AG09309 (cell line): ENCODE measurements at places on chromosomes 16 and 17.

GRCh38 chr17:49369760-49370159 is 7.7 kb upstream of the ZNF652 start:
- no peak for DNase-seq

- DNase-seq: no peak
Measured at GRCh38 chr16:31090540-31090939, 1.8 kb upstream of the PRSS53 start.

DNA sequence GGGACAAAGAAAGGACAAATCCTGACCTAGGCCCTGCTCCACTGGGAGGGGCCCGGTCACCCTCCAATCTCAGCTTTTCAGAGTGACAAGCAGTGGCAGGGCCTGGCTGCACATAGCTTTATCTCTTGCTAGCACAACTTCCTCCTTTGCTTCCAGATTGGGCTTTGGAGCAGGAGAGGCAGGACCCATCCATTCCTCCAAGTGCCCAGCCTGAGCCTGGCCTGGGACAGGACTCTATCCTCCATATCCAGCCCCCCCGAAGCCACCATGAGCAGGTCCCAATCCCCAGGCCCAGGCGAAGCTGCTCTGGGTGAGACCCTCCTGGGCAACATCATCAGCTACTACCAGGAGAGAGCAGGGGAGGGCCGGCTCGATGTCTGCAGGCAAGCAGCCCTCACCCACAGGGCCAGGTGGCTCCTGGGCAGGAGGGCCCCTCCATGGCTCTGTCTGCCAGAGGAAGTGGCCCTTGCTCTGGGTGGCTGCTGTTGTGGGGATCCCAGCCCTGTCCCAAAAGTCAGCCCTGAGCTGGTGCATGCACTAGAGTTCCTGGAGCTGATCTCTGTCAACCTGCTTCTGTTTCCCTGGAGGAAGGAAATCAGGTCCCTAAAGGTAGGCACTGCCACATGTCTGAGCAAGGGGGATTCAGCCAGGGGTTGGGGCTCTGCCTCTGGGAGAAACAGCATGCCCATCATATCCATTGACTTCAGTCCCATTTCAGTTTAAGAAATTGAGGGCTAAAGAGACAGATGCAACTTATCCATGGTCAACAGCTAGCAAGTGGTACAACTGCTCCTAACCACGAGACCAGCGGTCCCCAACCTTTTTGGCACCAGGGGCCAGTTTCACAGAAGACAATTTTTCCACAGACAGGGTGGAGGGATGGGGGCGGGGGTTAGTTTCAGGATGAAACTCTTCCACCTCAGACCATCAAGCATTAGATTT is 58.9 kb downstream of the TK2 start:
- no peak for DNase-seq

GRCh38 chr17:61072648-61073047 is 327.0 kb upstream of the TBX2 start:
- no peak for DNase-seq
